Myocyte (in vitro differentiated cells): ENCODE measurements at places on chromosomes 5 and 9.

- no peak for DNase-seq
Measured at GRCh38 chr5:59656351-59657254, 236.9 kb downstream of the PDE4D start.

DNA sequence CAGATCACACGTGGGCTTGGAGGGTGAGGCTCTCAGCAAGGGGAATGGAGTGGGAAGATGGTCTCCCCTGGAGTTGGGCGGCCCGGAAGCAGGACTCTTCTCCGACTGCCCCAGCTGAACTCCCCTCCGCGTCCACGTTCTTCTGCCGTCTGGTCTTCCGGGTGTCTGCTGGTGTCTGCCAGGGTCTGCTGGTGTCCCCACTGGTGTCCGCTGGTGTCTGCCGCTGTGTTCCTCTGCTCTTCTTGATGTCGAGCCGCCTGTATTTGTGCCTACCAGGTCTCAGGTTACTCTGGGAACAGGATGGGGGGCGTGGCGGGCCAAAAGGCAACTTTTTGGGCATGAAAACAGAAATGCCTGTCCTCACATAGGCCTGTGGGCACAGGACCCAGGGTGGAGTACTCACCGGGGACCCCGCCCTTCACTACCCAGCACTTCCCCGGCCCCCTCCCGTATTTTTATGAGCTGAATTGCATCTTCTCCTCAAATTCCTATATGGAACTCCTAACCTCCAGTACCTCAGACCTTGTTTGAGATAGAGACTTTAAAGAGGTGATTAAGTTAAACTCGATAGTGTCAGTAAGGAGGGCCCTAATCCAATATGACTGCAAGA, 675.4 kb downstream of the SEMA5A start:
- DNase-seq, result no peak

DNA sequence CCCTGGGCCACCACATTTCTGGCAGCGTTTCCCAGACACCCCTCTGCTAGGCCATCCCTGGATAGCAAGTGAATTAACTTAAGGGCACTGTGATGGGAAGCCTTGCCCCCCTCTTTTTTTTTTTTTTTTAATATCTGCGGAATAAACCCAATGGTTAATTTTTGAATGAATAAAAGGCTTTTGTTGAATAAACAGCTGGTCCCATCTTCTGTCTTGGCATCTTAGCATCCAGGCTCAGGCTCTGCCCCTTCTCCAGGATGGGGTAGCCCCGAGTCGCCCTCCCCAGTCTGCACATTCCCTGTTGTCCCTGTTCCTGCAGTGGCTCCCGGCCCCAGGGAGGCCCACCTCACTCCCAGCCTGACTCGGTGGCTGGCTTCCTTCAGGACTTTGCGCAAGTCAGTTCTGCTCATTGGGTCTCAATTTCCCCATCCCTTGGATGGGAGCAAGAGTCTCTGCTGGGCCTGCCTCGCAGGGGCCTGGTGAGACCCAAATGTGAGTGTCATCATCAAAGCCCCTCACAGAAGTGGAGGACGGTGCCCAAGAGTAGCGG, 29.0 kb upstream of the HMCN2 start:
- DNase-seq, result no peak

- DNase-seq, result no peak
Measured at GRCh38 chr9:109417054-109417453, 81.1 kb downstream of the PTPN3 start.
